Activated effector memory CD4-positive, alpha-beta T cell treated with Interleukin-2 at 50 U/mL for 16 hours (primary cell): ENCODE measurements at places on chromosomes 3 and 15.

DNA sequence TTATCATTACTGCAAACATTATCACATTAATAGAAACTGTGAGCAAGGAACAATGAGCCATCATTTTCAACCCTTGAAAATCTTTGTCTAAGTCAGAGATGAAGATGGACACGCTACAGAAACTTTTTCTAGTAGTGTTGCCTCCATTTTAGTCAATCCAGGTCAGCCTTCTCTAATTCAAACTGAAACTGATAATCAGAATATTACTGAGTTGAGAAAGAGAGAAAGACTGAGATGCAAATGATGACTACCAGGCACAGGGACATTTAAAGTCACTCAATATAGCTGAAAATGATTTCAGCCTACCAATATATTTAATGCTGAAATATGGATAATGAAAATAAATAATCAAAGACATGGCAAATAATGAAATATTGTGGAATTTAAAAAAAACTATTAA is 261.4 kb downstream of the GBE1 start:
- DNase-seq: no peak

- no peak for DNase-seq
Observed at GRCh38 chr3:13539292-13539638, 9.7 kb upstream of the FBLN2 start.

GRCh38 chr3:120850381-120851295 is 57.4 kb upstream of the STXBP5L start:
- no peak for DNase-seq

DNA sequence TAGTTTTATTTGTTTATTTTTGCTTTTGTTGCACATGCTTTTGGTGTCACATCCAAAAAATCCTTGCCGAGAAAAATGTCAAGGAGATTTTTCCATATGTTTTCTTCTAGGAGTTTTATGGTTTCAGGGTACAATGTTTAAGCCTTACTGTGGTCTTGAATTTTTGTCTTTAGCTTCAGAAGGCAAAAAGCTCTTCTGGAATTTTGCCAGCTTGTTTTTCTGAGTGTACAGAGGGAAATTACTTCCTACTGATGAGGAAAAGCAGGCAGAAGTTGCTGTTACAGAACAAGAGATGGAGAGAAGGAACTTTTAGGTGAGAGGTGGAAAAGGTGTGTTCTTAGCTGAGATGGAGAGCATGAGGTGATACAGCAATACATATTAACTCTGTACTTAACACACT is 59.6 kb downstream of the UBE2E2 start:
- no peak for DNase-seq

GRCh38 chr3:193552923-193553322 is 1.8 kb downstream of the ATP13A4 start:
- DNase-seq: no peak

GRCh38 chr3:152550284-152550683 is 281.6 kb downstream of the MBNL1 start:
- DNase-seq: no peak

DNA sequence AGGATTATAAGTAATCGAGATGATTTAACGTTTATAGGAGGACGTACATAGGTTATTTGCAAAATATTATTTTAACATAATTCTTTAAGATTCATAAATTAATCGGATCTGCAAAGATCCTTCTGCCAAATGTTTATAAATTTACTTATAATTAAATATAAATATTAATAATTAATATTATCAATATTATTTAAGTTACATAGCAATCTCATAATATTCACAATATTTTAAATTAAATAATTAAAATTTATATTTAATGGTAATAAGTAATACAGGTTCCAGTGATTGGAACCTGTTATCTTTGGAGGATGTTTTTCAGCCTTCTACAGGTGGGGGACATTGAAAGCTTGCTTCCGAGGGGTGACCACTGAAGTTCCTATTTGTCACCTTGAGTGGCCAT is 16.1 kb downstream of the WDR53 start:
- DNase-seq: no peak

- DNase-seq: no peak
Observed at GRCh38 chr3:1439395-1439794, 346.6 kb downstream of the CNTN6 start.

GRCh38 chr3:54349231-54349652 is 226.9 kb downstream of the CACNA2D3 start:
- DNase-seq: no peak

DNA sequence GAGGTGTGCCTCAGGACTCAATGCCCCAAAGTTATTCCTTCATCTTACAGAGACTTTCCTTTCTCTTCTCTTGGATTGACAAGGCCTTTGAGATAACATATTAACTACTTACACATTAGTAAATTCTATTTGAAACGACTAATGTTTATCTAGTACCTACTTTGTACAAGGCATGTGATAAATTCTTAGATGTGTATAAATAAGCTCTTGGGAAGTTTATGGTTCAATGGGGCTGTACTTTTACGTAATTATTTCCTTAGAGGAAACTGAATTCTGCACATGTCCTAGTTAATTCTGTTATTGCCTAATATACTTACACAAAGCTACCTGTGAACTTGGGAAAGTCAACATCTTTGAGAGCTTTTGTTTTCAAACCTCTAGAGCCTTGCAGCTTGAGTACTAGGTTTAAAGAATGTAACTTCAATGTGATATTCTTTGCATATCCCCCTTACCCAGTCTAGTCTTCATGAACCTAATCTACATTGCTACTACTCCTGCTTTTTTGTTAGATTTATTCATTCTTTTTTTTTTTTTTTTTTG is 58.5 kb upstream of the RAP2B start:
- DNase-seq: no peak

DNA sequence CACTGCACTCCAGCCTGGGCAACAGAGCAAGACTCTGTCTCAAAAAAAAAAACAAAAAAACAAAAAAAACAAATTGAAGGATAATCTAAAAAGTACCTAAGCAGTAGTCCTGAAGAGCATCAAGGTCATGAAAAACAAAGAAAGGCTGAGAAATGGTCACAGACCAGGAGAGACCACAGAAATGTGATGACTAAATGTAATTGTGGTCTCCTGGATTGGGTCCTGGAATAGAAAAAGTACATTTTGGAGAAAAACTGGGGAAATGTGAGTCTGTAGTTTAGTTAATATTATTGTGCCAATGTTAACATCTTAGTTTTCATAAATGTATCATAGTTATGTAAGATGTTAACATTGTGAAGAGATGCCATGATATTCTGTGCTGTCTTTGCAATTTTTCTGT is 267.5 kb upstream of the NR2E3 start:
- DNase-seq: no peak

GRCh38 chr3:24963762-24964625 is 464.1 kb upstream of the RARB start:
- DNase-seq: no peak

- no peak for DNase-seq
Observed at GRCh38 chr15:35499723-35500122, 46.2 kb downstream of the DPH6 start.

DNA sequence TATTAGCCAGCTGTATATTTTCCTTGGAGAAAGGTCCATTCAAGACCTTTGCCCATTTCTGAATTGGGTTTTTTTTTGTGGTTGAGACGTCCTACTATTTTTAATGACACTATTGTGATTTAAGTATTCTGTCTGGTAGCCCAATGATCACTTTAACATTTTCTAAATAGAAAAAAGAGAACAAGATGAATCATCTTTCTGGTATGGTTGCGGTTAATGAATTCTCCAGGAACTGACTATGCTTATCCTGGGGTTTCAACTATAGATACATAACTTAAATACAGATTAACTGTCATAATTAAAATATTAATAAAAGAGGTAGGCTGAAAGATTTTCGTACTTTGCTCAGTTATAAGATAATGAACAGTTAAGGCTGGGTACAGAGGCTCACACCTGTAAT is 51.9 kb downstream of the PBRM1 start:
- DNase-seq: no peak

- peak; percentile 20 for DNase-seq
Observed at GRCh38 chr15:78195735-78196201, 38.6 kb downstream of the ACSBG1 start.

GRCh38 chr3:76372497-76372896 is 587.1 kb upstream of the ZNF717 start:
- DNase-seq: no peak

DNA sequence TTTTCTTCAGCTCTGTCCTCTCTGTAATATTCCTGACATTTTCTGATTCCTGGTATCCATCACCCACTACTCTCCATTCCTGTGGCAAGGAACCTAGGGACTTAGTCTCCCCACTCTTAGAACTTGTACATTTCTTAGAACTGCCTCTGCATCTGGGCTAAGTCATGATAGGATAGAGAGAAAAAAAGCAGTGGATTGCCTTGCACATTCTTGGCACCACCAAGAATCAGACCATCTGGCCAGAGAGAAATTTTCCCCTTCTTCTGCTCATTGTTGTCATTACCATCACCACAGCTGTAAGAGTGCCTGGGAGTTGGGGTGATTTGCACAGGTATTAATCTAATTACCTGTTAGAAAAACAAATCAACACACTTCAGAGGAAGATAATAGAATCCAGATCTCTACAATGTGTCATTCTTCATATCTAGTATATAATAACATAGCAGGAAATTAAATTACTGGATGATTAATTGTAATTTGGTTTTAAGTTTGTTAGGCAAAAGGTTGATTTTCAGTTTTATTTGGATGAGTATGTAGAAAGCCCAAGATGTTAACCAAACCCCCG is 264.8 kb upstream of the ZPLD1 start:
- no peak for DNase-seq

GRCh38 chr15:78075490-78076230 is 1.9 kb downstream of the TBC1D2B start:
- no peak for DNase-seq
